ENCODE measurements at places on chromosomes 11 and 22.

DNA sequence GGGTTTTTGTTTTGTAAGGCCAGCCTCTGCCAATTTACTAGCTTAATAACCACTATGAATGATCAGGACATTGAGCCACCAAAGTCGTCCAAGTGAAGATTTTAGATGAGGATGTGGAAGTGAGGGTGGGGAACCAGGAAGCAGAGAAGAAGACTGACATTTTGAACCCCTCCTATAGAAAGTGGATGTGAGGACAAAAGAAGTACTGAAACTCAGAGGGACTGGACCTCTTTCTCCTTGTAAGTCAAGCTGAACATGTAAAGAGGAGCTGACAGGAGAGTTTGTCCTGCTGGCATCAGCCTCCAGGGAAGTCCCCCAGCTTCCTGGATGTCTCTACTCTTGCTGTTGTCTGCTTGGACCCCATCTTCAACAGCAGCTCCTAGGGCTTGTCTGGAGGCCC is 338.2 kb upstream of the NCAM1 start:
- no peak for DNase-seq

- no peak for DNase-seq
Observed at GRCh38 chr11:134596404-134596803, 184.4 kb upstream of the B3GAT1 start.

DNA sequence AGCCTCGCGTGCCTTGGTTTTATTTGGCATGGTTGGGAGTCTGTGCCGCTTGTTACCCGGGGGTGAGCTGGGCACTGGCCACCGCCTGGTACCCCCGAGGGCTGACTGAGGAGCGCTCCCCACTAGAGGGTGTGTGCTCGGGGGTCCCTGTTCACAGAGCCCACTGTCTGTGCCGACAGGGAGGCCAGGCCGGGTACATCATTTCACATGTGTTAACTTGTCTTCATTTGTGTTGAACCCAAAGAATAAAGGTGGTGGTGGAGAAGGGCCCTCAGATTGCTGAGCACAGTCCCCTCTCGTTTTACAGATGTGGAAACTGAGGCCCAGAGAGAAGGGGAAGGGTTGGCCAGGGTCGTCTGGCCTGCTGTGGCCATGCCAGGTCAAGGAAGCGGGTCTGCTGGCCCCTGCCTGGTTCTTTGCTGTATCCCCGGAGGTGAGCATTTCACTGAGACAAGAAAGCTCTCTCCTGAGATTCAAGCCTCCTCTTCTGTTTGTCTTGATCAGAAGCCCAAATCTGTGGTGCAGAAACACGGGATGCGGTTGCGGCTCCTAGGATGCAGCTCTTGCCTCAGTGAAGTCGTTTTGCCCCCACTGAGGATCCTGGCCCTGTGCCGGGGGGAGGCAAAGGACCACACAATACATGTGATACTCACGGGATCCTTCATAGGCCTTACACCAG is 60.8 kb downstream of the FBLN1 start:
- DNase-seq: no peak

GRCh38 chr11:44987506-44987905 is 36.8 kb upstream of the TP53I11 start:
- DNase-seq: no peak

DNA sequence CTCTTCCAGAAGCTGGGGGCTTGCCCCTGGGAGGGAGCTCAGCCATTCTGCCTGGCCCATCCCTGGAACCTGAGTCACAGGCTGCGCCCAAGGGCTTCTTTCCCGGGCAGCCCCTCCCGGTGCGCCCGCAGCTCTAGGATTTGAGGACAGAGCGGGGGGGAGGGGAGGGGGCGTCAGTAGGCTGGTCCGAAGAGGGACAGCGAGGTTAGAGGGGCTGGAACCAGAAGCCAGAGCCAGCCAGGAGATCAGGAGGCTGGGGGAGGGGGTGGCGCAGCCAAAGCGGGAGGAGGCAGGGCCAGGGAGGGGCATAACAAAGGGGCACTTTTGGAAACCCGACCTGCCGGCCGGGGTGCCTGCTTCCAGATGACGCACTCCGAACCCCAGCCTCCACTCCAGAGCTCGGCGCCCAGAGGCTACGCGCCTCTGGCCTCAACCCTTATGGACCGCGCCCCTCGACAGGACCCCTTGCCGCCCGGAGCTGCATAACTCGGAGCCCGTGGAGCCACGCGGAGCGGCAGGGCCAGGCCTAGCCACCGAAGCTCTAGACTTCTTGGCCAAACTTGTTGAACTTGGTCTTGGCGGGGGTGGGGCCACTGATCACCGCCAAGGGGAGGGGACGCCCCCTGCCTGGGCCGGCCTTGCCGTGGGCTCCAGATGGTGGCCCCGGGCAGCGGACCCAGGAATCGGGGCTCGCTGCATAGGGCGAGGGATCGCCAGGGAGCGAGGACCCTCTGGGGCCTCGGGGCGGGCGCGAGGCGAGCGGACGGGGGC is 744 bp downstream of the PACSIN3 start:
- DNase-seq: no peak

DNA sequence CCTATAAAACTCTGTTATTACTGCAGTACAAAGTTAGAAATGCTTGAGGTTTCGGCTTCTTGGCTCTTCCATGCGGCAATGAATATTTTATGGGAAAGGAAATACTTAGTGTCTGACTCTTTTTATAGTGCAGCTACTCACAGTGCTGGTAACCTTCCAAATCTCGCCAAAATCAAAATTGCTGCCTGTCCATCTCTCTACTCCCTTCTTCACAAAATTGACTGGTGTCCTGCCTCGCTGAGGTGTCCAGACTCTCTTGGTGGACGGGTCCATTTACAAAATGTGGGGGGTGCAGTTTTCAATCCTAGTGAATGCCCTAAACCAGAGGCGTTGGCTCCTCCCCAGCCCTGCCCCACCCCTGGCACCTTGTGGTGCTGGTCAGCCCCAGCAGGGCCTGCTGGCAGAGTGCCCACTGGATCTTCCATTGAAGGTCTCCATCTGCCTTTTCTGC is 73.5 kb downstream of the ZBTB16 start:
- DNase-seq: no peak

- no peak for DNase-seq
Observed at GRCh38 chr11:96105197-96105895, 181.4 kb upstream of the MTMR2 start.

GRCh38 chr11:128928400-128928799 is 14.3 kb downstream of the TP53AIP1 start:
- DNase-seq: no peak

DNA sequence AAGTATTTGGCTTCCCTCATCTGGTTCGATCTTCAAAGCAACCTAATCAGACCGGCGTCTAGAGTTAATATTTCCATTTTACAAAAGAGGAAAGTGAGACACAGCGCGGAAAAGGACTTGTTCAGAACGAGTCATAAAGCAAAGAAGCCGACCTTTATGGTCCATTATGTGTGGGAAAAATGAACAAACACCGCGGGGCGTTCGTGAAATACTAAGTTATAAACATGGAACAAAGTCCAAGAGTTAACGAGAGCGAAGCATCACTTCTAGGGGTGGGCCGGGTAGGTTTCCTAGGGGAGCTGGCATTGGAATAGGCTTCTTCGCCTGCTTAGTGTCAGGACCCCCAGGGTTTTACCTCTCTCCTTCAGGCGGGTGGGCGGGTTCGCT is 575 bp downstream of the DUSP18 start:
- peak; percentile 18 for DNase-seq

DNA sequence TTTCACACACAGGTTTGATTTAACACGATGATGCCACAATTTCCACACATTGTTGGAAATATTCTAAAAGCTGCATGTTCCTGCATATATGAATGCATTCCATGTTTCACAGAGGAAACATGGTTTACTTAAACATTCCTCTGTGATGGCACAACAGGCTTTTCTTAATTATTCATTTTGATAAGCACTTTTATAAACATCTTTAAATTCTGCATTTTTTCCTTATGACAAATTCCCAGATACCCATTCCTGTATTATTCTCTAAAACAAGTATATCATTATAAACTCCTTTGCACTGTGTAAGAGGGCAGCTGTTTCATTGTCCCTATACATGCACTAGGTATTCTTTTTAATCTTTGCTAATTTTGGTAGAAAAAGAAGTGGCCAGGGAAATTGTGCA is 532.3 kb downstream of the SOX6 start:
- DNase-seq: no peak

DNA sequence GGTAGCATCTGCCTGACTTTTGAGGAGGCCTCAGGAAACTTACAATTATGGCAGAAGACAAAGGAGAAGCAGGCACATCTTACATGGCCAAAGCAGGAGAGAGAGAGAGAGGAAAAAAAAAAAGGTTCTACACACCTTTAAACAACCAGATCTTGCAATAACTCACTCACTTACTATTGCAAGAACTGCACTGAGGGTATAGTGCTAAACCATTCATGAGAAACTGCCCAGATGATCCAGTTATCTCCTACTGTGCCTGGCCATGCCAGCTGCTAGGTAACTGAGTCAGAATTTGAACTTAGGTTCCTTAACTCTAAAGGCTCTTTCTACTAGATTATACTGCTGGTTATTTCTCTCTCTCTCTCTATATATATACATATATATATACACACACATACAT is 7.3 kb downstream of the HORMAD2 start:
- DNase-seq: no peak

- no peak for DNase-seq
Observed at GRCh38 chr11:97419729-97420128, 1029.9 kb downstream of the JRKL start.

- DNase-seq: no peak
Observed at GRCh38 chr11:117045956-117046355, 52.3 kb downstream of the SIK3 start.

- no peak for DNase-seq
Observed at GRCh38 chr22:27836181-27836580, 34.6 kb upstream of the MN1 start.

- no peak for DNase-seq
Observed at GRCh38 chr11:124841840-124842239, 23.4 kb upstream of the ROBO3 start.

- DNase-seq: no peak
Observed at GRCh38 chr22:50218153-50218995, 17.6 kb downstream of the SELENOO start.

DNA sequence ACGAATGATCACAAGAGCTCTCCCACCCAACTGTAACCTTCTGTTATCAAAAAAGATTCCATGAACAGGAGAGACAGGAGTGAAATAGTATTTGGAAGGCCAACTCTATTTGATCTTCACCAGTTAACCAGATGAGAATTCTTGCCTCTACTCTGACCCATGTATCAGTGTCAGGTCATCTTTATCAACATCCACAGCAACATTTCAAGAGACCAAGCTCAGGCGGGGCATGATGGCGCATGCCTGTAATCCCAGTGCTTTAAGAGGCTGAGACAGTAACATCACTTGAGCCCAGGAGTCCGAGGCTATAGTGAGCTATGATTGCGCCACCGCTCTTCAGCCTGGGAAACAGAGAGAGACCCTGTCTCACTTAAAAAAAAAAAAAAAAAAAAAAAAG is 62.3 kb downstream of the GAB2 start:
- DNase-seq: no peak

- peak; percentile 9 for DNase-seq
Observed at GRCh38 chr11:124793466-124794278, 6.5 kb downstream of the MSANTD2 start.

- DNase-seq: no peak
Observed at GRCh38 chr11:68031144-68031464, 623 bp downstream of the NDUFS8 start.

DNA sequence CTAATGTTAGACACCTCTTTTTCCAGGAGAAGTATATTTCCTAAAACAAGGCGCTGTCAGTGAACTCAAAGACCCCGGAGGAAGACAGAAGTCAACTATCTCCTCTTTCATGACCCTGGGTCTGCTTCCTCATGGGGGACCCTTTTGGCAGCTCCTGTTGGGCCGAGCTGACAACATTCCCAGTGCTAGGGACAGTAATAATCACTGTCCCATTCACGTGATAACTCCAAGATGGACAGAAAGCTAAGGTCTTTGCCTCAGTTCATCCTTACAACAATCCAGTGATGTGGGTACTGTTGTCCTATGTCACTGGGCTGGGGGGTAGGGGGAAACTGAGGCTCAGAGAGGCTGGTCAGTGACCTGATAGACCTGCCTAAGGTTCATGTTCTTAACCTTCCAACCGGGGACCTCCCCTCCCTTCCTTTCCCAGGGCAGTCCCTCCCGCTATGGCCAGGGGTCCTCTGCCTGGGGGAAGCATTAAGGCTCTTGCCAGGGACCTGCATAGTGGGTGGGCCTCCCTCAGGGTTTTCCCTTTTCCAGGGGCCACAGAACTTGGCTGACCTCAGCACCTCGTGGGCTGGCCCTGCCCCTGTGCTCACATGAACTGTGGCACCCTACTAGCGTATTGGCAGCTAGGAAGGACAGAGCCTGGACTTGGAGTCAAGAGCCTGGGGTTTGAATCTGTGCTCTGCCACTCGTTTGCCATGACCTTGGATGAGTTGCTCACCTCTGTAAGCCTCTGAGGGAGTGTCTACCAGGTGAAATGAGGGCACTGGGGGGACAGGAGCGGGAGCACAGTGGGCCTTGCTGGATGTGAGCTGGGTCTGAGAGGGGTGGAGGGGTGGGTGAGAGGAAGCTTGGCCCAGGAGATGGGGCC is 53.6 kb downstream of the LRRC32 start:
- DNase-seq: no peak

- no peak for DNase-seq
Observed at GRCh38 chr11:89583580-89583979, 92.4 kb upstream of the NOX4 start.

DNA sequence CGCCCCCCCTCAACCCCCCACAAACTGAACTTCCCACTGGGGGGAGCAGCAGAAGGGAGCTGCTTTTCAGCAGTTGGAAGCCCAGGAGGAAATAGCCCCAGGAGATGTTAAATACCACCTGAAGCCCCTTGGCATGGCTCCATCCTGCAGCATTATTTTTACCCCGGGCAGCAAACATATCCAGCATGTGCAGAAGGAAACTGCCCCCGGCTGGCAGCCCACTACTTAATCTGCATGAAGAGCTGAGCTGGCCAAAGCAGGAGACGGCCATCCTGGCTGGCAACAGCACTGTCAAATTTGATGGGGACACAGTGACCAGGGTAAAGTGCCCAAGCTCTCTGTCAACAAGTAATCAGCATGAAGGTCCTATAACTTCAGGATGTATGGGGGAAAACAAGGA is 32.0 kb downstream of the BUD13 start:
- no peak for DNase-seq

DNA sequence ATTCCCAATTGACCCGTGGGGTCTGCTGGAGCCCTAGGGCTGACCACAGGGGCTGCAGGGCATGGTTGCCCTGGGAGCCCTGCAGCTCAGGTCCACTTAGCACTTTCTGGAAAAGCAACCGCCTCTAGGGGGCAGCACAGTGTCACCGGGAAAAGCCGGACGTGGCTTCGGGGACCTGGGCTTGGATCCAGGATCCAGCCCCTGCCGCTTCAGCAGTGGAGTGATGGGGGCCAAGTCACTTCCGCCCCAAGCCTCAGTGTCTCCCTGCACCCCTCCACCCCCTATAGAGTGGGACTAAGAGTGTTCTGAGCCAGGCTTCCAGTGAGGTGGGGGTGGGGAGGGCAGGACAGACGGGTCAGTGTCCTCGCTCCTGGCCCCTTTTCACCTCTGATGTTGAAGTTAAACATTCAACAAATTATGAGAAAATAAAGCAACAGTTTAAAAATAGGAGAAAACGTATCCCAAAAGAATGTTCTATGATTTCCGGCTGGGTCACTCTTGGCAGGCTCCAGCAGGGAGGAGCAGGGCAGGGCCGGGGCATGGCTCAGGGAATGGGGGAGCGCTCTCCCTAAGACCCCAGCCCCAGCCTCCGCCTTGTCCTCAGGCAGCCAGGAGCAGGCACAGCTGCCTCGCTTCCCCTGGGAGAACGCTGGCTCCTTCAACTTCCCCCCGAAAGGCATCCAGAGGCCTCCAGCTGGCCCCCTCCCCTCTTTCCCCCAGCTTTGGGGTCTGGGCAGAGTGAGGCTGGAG is 96.5 kb upstream of the FGF3 start:
- peak; percentile 32 for DNase-seq

GRCh38 chr22:33756508-33756949 is 163.7 kb downstream of the LARGE1 start:
- no peak for DNase-seq

Measured in activated CD4-positive, alpha-beta T cell treated with anti-CD3 and anti-CD28 coated beads, Interleukin-2, amount 50 U/mL, for 4 hours (primary cell).